ENCODE measurements at places on chromosomes 11 and 22.

DNA sequence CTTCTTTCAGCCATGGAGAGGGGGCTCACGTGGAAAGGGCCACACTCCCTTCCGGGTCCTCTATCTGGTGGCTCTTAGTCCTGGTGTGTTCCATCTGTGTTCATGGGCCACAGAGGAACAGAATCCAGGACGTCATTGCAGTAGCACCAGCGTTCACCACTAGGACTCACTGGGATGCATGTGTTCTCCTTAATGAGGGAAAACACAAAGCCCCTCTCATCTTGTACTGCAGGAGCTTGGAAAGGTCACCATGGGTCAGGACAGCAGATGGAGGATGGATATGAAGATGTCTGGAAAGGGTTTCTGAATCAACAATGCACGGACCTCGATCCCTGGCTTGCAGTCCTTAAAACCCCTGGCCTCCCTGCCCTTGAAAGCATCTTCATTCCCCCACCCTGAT lies 113.8 kb upstream of the THY1 start:
- no peak for DNase-seq

GRCh38 chr11:128302425-128303186 lies 284.8 kb downstream of the ETS1 start:
- no peak for DNase-seq

DNA sequence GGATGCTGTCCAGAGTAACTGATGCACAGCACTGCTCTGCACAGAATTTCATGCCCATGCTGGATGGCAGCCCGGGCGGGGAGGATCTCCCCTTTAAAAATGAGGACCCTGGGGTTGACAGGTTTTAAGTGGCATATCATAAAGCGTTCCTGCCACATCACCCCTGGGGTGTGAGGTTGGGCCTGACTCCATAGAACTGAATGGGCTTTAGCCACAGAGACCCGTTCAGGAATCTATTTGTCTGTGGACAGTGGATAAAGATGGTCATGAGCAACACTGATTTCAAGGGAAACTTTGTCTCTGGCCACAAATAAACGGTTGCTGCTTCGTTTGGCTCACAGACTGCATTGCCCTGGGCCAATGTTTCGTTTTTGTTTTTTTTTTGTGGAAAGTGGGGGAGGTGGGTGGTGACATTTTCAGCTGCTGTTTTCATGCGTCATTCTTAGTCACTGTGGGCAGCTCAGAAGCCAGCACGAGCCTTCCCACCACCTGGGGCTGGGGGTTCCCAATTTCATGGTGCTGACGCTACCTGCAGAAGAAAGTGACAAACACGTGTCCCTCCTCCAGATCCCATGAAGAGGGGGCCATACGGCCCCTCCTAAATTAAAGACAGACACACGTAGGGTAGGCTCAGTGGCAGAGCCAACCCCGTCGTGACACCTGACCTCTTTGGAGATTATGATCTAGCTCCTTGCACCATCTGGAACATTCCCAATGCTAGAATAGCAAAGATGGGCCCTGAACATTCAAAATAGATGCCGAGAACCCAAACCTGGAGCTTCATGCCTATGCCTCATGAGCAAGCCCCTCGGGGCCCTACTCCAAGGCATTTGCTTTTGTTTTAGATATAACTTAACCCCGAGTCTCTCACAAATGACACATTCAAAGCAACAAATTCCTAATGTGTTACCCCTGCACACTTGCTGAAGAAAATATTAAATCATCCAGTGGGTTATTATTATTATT lies 54.8 kb upstream of the PHF21B start:
- DNase-seq = no peak

GRCh38 chr11:35623621-35624168 lies 5.4 kb downstream of the FJX1 start:
- DNase-seq = no peak

GRCh38 chr11:29389793-29390192 lies 627.0 kb downstream of the KCNA4 start:
- DNase-seq = no peak

DNA sequence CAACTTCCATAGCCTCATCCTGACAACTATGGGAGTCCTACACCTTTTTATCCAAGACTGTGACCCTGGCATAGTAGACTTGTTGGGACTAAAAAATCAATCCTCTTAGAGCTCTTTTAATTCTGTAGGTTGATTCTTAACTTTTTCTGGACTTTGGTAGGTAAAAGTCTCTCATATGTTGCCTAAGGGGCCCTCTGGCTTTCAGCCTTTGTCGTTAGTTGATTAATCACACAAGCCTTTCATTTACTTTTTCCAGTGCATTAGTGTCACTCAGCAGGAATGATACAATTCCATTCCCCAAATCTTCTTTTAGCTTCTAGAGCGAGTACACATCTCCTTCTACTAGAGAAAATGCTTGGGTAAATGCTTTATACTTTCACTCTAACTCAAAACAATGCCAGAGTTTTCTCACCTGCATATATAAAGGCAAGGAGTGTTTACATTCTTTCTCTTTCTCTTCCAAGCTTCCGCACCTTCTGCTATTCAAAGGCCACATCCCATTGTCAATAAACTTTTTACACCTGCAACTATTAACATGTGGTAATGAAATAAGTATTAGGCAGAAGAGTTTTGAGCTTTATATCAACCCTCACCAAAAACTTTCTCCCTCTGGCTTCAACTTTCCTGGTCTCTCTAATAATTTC lies 516.6 kb downstream of the FAM181B start:
- no peak for DNase-seq

DNA sequence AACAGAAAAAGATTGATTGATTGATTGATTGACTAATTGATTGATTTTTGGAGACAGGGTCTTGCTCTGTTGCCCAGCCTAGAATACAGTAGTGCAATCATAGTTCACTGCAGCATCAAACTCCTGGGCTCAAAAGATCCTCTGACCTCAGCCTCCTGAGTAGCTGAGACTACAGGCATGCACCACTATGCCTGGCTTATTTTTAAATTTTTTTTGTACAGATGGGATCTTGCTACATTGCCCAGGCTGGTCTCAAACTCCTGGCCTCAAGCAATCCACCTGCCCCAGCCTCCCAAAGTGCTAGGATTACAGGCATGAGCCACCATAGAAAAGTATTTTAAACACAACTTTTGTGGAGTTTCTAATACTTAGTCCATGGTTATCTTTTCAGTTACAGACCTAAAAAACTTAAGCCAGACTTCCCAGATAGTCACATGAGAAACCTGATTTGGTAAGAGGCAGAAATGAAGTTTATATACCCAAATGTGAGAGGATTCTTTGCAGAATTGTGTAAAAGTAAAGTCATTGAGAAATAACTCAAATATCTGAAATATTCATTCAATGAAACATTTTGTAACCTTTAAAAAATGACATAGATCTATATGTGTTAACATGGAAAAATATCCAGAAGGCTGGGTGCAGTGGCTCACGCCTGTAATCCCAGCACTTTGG lies 186.5 kb downstream of the SWAP70 start:
- no peak for DNase-seq

- no peak for DNase-seq
Measured at GRCh38 chr11:117071344-117071787, 26.9 kb downstream of the SIK3 start.

DNA sequence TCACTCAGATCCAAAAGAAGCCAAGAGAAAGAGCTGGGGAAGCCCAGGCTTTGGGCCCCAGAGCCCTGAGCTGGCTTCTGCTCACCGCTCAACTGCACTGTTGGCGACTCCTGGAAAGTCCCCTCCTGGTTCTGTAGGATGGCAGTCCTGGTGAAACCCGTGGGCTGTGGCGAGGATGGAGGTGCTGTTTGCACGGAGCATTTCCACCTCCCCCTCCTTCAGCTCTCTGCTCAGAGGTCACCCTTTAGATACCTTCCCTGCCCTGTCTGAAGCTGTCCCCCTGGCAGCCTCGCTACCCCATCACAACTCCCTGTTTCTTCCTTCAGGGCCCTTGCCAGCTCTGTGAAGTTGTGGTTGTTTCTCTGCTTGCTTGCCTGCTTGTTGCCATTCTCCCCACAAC lies 97.8 kb downstream of the MYO18B start:
- no peak for DNase-seq

DNA sequence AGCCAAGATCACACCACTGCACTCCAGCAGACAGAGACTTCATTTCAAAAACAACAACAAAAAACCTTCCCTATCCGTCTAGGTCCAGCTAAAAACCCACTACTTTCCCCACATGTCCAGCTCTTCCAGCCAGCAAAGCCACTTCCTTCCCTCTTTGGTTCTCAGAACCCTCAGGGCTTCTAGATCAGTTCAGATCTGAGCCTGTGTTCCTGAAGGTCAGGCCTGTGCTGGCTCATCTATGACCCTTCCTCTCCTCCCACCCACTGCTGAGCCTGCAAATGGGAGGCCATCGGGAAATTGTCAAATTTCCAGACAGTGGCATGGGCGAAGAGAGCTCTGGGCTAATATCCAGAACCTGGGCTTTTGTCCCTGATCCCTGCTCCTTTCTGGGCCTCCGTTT lies 37.8 kb downstream of the SLCO2B1 start:
- no peak for DNase-seq

DNA sequence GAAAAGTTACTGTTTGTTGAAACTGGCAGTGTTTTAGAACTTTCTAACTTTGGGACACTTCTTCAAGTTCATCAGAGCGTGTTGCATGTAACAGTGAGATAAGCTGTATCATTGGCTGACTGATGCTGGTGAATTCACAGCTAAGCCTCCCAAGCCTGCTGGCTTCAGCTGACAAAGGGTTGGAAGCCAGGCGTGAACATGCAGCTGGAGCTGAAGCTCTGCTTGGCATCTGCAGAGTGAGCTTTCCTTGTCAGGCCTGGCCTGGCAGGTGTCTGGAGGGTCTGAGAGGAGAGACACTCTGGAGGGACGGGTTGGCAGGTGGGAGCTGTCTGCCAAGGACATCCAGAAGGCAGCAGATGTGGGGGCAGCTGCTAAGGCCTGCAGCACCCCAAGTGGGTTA lies 1.5 kb downstream of the AMPD3 start:
- peak; percentile 40 for DNase-seq

DNA sequence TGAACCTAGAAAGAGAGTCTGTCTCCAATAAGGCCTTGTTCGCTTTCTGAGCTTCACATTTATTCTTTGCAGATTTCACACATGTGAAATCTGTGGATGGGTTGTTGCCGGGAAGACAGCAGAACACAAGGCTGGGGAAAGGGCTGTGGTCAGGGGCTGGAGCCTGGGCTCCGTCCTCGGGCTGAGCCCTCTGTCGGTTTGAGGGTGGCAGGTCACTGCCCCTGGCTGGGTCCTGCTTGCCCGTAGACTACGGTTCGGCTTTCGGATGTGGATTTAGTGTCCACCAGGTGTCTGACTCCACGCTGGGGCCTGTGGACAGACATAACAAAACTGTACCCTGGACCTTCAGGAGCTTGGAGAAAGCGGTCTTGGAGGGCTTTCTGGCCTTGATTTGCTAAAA lies 117.0 kb upstream of the ALX4 start:
- no peak for DNase-seq

DNA sequence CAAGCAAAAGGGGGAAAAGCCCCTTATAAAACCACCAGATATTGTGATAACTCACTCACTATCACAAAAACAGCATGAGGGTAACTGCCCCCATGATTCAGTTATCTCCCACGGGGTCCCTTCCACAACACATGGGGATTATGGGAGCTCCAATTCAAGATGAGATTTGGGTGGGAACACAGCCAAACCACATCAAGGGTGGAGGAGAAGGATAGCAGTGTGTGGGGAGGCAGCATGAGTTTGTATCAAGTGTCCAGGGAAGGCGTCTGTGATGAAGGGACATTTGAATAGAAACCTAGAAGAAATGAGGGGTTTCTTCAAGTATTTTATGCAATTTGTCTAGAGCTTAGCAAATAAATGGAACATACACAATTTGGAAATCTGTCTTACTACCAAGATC lies 98.2 kb downstream of the SLC1A2 start:
- DNase-seq = no peak

GRCh38 chr11:96054870-96055705 lies 131.2 kb upstream of the MTMR2 start:
- DNase-seq = peak; percentile 85

DNA sequence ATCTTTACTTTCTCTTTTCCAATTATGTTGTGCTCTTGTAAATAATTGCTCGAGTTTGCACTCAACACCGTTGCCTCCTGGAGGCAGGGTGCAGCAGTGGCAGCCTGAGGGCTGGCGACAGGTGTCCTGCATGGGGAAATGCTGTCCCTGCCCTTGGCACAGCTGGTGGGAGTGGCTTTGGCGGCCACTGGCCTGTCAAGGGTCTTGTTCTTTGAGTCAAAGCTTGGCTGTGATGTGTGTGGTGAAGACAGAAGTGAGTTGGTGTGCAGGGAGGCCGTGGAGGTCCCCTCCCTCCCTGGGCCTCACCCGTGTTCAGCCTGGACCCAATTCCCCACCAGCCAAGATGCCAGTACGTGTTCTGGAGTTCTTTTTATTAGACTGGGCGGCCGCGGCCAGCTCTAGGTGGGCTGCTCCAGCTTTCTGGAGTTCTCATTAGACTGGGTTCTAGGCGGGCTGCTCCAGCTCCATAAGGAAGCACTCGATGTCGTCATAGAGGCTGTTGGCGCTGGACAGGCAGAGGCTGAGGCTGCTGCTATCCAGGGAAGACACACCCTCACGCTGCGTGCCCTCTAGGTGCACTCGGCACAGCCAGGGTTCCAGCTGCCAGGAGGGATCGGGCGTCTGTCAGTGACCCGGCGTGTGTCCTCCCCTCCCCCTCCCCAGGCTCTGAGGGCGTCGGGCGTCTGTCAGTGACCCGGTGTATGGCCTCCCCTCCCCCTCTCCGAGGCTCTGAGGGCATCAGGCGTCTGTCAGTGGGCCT lies 3.4 kb downstream of the IRF7 start:
- DNase-seq = peak; percentile 48
